ENCODE measurements at places on chromosomes 1 and 21.

GRCh38 chr1:227532019-227532619 is 31.2 kb upstream of the ZNF678 start:
- no peak for DNase-seq

- DNase-seq: peak; percentile 70
Observed at GRCh38 chr1:84478876-84479868, at the start of gene RPF1. Gene RPF1 (plus strand): TSS chr1:84479266. CDS start chr1:84479282, 16 bp downstream.

DNA sequence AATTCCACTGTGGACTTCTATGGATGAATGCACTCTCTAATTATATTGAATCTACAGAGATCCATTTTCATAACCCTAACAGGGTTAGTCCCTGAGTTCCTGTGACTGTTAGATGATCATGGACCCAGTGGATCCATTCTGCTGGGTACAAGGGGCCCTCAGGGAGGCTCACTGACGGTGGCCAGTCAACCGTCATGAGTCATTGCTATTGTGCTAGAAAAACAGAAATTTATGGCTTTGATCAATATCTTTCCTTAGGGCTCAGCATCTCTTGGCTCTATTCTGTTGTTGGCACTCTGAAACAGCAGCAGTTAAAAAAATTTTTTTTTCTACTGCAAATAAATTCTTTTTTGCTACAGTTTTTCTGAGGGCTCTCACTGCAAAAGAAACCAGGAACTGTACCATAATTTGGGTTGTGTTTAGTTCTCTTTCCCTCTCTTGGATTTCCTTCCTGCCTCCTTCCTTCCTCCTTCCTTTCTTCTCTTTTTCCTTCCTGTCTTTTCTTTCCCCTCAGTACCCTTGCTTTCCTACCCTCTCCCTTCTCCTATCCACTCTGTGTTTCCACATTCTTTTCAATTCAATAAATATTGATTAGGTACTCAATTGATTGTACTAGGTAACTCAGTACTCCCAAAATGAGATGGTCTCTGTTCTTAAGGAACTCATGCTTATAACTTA is 49.5 kb downstream of the UTP25 start:
- DNase-seq: no peak

- DNase-seq: no peak
Observed at GRCh38 chr1:41864471-41865040, 54.2 kb downstream of the HIVEP3 start.

GRCh38 chr1:156895455-156895812 is 1.9 kb downstream of the PEAR1 start:
- no peak for DNase-seq

DNA sequence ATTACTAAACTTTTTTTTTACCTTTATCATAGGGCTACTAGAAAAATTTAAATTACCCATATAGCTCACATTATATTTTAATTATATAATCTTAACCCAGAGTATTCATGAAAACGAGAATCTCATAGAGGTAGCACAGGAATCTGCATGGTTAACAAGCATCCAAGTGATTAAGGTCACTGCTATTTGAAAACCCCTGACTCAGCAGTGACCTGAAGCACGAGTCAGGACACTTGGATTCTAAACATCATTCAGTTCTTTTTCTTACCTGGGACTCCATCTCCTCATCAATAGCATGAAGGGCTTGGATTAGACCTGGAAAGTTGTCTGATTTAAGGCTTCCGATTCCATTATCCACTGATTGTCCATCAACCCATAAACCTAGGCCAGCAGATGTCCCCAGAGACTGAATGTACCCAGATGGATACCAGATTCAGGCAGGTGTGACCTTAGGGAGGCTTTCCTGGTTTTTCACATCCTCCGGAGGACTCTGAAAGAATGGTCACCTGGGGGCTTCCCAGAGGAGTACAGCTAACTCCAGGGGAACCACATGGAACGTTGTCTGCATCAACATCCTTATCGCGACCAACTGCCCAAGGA is 174.3 kb downstream of the SETD4 start:
- DNase-seq: no peak

- DNase-seq: no peak
Observed at GRCh38 chr1:14543191-14543840, 55.2 kb upstream of the KAZN start.

- no peak for DNase-seq
Observed at GRCh38 chr1:95572962-95573361, 339.0 kb downstream of the RWDD3 start.

- DNase-seq: no peak
Observed at GRCh38 chr1:239547987-239548386, 161.6 kb downstream of the CHRM3 start.

GRCh38 chr1:111551623-111552411 is 48.4 kb upstream of the ADORA3 start:
- DNase-seq: no peak

DNA sequence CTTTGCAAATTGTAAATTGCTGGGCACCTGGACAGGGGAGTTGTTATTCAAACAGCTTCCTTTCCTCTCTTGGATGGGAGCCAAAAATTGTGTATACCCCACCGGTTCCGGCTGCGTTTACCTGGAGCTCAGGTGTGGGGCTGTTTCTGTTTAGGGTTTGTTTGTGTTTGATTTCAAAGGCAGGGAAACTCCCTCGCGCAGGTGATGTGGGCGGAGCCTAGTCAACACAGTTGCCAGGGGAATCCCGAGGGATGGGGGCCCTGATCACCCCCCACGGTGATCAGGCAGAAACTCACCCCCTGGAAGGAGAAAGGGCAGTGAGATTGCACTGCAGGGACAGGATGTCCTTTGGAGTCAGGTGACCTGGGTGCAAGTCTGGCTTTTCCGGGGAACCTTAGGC is 28.3 kb downstream of the CDCP2 start:
- peak; percentile 27 for DNase-seq

- no peak for DNase-seq
Observed at GRCh38 chr1:33031506-33031905, 5.2 kb downstream of the AK2 start.

- DNase-seq: no peak
Observed at GRCh38 chr1:64080941-64081562, 122.4 kb upstream of the UBE2U start.

- DNase-seq: no peak
Observed at GRCh38 chr21:19937619-19938018, 1060.6 kb upstream of the NCAM2 start.

- DNase-seq: no peak
Observed at GRCh38 chr1:22262583-22262982, 119.7 kb upstream of the WNT4 start.

DNA sequence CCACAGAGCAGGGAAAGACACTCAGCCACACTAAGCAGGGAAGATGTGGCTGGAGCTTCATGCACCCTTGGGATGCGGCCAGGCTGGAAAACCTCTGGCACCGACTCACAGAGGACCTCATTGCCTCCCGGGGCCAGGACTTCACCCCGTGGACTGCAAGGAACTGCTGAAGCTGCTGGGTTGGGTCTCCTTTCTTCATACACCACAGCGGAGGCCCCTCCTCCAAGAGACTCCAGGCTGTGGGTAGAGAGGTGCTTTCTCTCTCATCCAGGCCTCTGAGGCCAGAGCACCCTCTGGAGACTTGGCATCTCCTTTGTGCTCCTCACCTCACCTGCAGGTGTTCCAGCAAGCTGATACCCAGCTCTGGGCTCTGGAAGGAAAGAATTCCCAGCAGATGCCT is 76.0 kb upstream of the EDN2 start:
- DNase-seq: no peak

- DNase-seq: no peak
Observed at GRCh38 chr1:191953526-191953925, 204.7 kb upstream of the RGS18 start.

DNA sequence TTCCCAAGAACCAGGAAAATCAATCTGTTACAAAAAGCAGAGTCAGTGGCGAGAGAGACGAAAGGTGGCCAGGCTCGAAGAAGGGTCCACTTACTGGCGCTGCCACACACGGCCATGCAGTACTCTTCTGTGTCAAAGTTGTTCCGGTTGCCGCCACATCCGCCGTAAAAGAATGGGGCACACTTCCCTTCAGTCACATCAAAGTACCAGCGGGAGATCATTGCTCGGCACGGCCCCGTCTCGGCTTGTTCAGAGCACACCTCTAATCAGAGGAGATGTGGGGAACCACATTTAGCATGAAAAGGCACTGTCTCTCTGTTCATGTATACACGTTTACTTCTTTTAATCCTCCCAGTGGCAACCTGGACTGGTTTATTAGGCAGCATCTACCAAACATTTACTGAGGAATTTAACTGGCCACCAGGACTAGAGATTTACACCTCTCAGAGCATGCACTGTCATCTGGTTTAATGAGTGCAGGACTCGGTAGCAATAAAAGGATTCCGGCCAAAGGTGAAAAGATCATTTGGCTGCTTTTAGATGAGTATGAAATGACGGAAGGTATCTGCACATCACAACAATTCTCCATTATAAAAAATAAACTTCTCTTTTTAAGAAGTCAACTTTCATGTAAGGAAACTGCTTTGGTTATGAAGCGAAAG is 170.5 kb downstream of the APP start:
- DNase-seq: no peak

DNA sequence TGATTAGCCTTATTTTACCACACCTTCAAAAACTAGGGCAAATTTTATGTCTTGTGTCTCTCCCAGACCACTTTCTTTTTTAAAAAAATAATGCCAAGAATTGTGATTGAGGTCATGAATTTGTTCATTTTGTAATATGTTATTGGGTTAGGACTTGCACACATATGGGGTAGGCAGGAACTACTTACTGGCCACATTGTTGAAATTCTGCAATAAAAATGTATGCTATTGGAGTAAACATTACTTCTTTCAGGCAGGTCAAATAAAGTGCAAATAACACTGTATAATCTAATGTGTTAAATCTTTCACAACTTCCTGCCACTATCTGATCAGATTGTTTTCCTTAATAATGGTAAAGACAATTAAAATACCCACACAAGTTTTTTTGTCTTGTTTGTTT is 166.6 kb upstream of the COL11A1 start:
- DNase-seq: no peak

DNA sequence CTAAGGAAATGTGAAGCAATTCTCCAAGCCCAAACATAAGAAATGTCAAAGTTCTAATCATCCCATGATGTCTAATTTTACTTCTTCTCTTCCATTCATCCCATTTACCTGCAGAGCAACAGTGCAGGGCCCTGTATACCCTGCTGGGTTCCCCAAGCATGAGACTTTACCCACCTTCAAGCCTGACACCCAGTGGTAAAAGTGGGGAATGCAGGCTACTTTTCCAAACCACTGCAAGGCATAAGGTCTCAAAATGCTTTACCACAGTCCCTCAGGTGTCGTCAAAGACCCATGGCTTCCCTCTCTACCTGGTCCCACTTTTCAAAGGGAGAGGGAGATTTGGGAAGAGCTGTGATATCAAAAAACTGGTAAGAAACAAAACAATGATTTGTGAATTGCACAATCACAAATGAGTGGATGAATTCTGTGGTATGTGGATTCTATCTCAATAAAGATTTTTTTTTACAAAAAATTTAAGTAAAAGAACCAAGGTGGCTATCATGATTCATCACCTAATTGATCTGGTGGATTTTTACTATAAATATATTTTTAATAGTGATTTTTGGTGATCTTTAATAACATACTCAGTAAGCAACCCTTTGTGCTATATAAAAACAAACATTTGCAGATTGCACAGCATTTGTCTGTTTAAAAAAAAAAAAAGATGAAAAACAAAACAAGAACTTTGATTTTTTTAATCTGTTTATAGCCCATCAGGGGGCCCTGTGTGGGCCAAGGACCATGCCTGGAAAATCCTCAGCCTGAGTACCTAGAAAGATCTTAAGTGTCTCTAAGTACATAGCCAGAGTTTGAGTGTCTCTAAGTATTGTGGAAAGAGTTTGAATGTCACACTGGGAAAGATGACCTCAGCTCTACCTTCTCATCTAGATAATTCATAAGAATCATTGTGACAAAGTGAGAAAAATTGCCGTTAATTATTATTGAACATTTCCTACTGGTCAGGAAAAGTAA is 73.1 kb upstream of the GJB5 start:
- DNase-seq: peak; percentile 51

GRCh38 chr21:46317710-46318463 is 5.8 kb downstream of the C21orf58 start:
- DNase-seq: no peak

DNA sequence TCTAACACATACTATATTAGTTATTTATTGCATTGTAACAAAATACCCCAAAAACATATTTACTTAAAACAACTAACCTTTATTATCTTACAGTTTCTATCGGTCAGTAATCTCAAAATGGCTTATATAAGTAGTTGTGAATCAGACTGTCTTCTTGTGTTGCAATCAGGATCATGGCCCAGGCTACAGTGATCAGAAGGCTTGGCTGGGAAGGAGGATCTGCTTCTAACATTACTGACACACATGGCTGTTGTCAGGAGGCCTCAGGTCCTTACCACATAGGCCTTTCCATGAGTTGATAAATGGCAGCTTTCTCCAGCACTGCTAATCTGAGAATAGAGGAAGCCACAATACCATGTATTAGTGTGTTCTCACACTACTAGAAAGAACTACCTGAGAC is 33.7 kb downstream of the CFH start:
- DNase-seq: no peak

DNA sequence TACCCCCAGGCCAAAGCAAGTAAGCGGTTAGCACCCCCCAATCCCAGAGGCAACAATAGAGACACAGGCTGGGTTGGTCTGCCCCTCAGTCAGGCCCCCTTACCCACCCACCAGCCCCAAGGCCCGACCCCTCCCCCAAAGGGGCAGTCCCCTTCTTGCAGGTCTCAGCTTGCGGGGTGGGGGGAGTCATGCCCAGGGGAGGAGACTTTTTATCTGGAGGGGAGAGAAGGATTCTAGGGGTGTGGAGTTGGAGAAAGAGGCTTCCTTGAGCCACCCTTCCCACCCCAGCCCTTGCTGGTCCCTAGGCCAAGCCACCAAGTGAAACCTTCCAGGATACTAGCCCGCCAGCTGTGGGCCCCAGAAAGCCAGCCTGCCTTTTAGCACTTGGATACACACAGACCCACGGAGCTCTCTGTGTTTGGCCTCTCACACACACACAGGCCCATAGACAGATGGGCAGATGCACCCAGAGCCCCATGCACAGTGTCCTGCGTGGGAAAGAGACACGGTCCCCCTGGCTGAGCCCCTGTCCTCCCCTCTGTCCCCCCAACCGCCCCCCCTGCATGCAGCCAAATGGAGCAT is 7.1 kb downstream of the TMEM54 start:
- no peak for DNase-seq

- no peak for DNase-seq
Observed at GRCh38 chr1:53073868-53074311, 11.9 kb downstream of the PODN start.

DNA sequence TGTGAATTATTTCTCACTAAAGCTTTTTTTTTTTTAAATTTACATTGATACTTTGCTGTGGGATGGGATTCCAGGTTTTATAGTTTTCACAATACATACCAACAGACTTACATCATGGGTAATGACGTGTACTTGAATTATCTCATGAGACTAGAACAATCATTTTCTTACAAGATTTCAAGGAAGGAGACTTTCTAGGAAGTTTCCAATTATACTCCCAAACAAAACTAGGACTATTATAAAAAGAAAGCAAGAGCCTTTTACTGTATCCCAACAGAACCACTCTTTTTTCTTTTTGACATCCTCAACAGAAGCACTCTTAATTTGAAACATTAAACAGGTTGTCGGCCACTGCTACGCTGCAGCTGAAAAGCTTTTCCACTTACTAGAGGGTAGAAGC is 48.7 kb downstream of the TESK2 start:
- DNase-seq: no peak

- peak; percentile 67 for DNase-seq
Observed at GRCh38 chr1:36359911-36360550, 25.7 kb downstream of the STK40 start.

Data from natural killer cell (primary cell).